T-helper 17 cell (primary cell): ENCODE measurements at places on chromosomes 12 and 14. TPM values are rescaled to one million over a fixed set of nuclear protein-coding genes. Genes with fewer than 3 reads are reported as not detected.

DNA sequence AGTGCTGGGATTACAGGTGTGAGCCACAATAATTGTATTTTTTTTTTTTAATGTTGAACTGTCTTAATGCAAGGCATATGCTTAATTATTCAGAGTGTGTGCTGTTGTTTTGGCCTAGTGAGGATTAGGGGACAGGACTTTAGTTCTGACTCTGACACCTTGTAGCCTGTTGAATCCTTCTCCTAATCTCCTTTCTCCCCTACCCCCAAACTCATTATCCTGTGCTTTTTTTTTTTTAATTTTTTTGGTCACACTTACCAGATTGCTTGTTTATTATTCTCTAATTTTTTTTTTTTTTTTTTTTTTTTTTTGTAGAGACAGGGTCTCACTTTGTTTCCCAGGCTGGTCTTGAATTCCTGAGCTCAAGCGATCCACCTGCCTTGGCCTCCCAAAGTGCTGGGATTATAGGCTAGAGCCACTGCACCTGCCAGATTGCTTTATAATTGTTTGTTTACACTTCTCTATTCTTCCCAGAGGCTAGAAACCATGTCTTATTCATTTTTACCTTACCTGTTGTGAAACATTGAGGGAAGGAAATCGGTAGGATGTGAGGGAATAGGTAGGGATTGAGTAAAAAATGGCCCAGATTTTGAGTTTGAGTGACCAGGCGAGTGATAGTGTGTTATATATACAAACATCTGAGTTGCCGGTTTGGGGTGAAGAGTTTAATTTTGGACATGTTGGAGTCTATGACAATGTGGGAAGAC lies 32.2 kb downstream of the DIP2B start:
- peak overlapping the region; percentile 53 for H3K27ac ChIP-seq
- H3K36me3 ChIP-seq, result peaks cover 7% of the 10 kb centered on the region
- peak overlapping the region; percentile 41 for H3K4me3 ChIP-seq
- H3K27me3 ChIP-seq, result no peaks in the 10 kb centered on the region
- H3K4me1 ChIP-seq, result peaks cover 14% of the 10 kb centered on the region
- DNase-seq, result no peak

The SERPINA9 gene
- total RNA-seq, result not detected

- no peaks in the 10 kb centered on the region for H3K27me3 ChIP-seq
- H3K4me1 ChIP-seq, result peaks cover 73% of the 10 kb centered on the region
- H3K4me3 ChIP-seq, result peak overlapping the region; percentile 87
- H3K27ac ChIP-seq, result peak overlapping the region; percentile 99
- H3K36me3 ChIP-seq, result peaks cover 3% of the 10 kb centered on the region
These were observed 41.6 kb downstream of the CHST11 start for GRCh38 chr12:104498211-104498801.

The FGD6 gene
- 1.3 TPM for total RNA-seq

The RERG gene
- total RNA-seq, result not detected

DNA sequence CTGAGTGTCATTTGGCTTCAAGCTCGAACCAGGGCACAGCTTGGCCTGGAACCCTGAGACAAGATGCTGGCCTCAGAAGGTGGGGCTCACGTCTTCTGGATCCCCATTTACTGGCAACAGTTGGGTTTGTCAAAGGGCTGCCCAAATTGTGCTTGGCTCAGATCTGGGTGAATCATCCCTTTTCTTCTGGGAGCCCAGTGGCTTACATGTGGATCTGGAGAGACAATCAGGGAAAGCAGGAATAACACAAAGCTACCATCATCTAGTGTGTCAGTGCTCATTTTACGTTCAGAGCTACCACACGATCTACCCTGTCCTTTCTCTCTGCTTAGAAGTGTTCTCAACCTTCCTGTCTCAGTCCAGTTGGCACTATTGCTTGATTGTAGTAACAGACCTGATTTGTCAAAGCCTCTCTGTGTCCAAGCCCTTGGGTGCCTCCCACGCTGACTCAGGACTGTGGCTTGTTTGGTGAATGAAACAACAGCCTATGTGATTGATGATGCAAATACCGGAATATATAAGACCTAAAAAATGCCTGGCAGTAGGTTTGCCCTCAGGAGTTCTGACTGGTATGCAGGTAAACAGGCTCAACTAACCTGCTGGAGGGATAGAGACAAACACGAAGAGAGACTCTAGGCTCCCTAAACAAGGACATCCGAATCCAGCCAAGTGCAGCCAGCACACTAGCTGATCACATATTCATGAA lies 974.3 kb downstream of the VRK1 start:
- no peak overlapping the region for H3K27ac ChIP-seq
- H3K27me3 ChIP-seq, result no peaks in the 10 kb centered on the region
- no peak overlapping the region for H3K4me3 ChIP-seq

The WNT5B gene
- not detected for total RNA-seq

DNA sequence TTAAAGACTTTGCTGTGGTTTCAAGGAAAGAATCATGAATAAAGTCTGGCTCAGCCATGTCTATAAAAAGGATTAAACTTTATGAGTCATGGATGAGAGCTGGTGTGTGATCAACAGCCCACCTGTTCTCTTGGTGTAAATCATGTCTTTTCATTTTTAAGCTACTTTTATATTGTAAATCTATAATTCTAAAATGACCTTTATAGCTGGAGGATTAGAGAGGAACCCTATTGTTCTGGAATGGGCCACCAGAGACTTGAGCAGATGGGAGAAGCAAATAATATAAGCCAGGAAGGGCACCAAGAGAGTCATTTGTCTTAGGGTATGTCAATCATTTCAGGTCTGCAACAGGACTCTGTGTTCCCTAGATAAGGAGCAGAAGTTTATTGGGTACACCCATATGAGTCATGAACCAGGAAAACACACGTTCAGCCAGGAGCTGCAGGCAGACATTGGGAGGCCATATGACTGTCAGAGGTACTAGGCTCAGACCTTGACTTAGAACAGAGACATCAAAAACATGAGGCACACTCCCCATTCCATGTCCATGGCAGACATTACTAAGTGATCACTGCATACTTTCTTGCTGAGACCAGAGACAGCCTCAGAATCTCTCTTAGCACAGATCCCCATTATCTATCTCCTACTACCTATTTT lies 49.3 kb downstream of the NDUFA12 start:
- no peak for DNase-seq
- H3K4me1 ChIP-seq, result peaks cover 21% of the 10 kb centered on the region
- peaks cover 47% of the 10 kb centered on the region for H3K27me3 ChIP-seq
- no peak overlapping the region for H3K27ac ChIP-seq

DNA sequence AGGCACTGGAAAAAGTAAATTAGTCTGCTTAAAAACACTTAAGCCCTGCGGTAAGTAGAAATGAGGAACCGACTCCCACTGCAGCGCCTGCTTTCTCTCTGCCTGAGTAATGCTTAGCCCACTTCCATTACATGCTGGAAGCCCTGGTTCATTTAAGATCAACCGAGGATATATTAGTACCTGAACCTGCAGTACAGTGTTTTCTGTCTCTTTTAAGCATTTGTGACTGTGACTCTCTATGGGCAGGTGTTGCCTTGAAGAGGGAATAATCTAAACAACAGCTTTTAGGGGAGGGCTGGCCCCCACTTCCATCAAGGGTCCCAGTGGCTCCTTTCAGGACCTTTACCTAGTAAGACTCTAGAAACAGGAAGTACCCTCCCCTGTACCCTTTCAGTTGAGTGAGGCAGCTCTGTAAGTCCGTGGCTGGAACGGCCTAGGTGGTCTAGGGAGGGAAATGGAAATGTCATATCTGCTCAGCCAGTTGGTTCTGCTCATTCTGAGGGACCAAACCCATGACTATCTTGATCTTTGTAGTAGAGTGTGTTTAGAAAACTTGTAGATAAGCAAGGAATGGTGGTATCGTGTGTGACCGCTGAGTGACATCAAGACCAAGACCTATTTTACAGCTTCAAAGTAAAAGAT lies 56.2 kb downstream of the FNTB start:
- H3K27me3 ChIP-seq, result no peaks in the 10 kb centered on the region
- H3K27ac ChIP-seq, result peak overlapping the region; percentile 32
- peaks cover 6% of the 10 kb centered on the region for H3K36me3 ChIP-seq
- no peak overlapping the region for H3K4me3 ChIP-seq
- peaks cover 8% of the 10 kb centered on the region for H3K4me1 ChIP-seq

DNA sequence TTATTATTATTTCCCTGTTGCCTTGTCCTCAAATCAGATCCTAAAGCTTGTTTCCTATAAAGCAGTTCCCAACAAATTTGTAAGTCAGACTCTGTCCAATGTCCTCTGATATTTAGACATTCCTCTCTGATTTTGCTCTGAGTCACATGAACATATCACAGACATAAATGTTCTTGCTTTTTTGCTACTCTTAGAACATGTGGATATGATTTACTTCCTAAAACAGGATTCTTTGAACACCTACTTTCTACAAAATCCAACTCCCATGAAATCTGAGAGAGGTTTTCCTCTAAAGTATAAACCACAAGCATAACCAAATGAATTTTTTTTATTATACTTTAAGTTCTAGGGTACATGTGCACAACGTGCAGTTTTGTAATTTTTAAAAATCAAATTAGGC lies 181.3 kb upstream of the SLC38A2 start:
- no peak overlapping the region for H3K27ac ChIP-seq
- no peak overlapping the region for H3K4me3 ChIP-seq
- peaks cover 8% of the 10 kb centered on the region for H3K4me1 ChIP-seq
- H3K36me3 ChIP-seq, result peaks cover 3% of the 10 kb centered on the region

GRCh38 chr12:13211191-13211858 lies 14.8 kb downstream of the EMP1 start:
- H3K27ac ChIP-seq, result peak overlapping the region; percentile 67
- H3K4me1 ChIP-seq, result peaks cover 13% of the 10 kb centered on the region
- peaks cover 14% of the 10 kb centered on the region for H3K27me3 ChIP-seq
- no peak overlapping the region for H3K4me3 ChIP-seq
- no peak for DNase-seq

- no peak overlapping the region for H3K27ac ChIP-seq
- H3K4me1 ChIP-seq, result no peaks in the 10 kb centered on the region
These were observed 774 bp upstream of the KRT75 start for GRCh38 chr12:52434760-52435530.

- H3K27me3 ChIP-seq, result peaks cover 5% of the 10 kb centered on the region
- H3K4me3 ChIP-seq, result no peak overlapping the region
- no peaks in the 10 kb centered on the region for H3K4me1 ChIP-seq
- DNase-seq, result no peak
- H3K27ac ChIP-seq, result no peak overlapping the region
- H3K36me3 ChIP-seq, result no peaks in the 10 kb centered on the region
These were observed 100.5 kb downstream of the VEZT start for GRCh38 chr12:95318071-95318545.

The SLC7A8 gene
- 2.0 TPM for total RNA-seq

The PPP1R1A gene
- not detected for total RNA-seq

- H3K27me3 ChIP-seq, result peaks cover 56% of the 10 kb centered on the region
- no peak overlapping the region for H3K27ac ChIP-seq
- DNase-seq, result no peak
- peaks cover 3% of the 10 kb centered on the region for H3K36me3 ChIP-seq
- no peak overlapping the region for H3K4me3 ChIP-seq
These were observed 59.0 kb upstream of the CAPRIN2 start for GRCh38 chr12:30813525-30814294.

DNA sequence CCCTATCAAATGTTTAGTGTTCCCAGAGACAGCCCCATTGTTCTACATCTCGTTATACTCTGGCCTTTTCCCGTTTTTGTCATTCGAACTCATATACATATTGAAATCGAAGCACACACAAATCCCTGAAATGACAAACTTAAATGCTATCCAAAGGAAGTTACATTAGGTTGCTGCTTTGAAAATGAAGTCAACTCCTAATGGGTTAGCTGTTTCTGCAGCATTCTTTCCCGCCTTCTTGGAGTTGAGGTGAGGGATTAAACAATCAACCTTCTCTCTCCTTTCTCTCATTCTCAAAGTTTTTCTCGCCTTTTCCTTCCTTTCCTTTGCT lies 642 bp upstream of the PHC1 start:
- no peak for DNase-seq
- no peaks in the 10 kb centered on the region for H3K36me3 ChIP-seq
- H3K4me3 ChIP-seq, result peak overlapping the region; percentile 99
- no peaks in the 10 kb centered on the region for H3K27me3 ChIP-seq

The KLRC1 gene
- total RNA-seq, result not detected

GRCh38 chr14:52951681-52952554 lies 1.1 kb upstream of the FERMT2 start:
- no peaks in the 10 kb centered on the region for H3K36me3 ChIP-seq
- H3K27ac ChIP-seq, result peak overlapping the region; percentile 4
- no peak for DNase-seq
- peak overlapping the region; percentile 78 for H3K4me3 ChIP-seq
- peaks cover 26% of the 10 kb centered on the region for H3K27me3 ChIP-seq

DNA sequence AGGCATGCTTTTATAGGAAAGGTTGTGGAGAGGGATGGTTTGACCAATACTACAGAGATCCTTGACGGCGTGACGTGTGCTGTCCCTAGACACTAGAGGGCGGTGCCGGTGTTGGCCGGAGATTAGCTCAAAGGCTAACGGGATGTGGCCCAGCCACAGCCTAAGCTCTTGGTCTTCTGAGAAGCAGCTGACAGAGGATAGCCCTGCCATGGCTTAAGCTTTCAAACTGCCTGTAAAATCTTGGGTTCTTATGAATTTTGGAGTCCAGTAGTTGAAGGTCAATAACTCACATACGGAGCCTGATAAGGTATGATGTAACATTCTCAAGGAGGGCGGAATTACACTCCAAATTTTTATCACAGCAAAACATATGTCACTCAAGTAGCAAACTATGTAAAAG lies 515.7 kb upstream of the ATXN7L3B start:
- no peak overlapping the region for H3K4me3 ChIP-seq
- no peak overlapping the region for H3K27ac ChIP-seq
- DNase-seq, result no peak
- H3K4me1 ChIP-seq, result no peaks in the 10 kb centered on the region

GRCh38 chr12:84696281-84696680 lies 216.3 kb downstream of the SLC6A15 start:
- no peak overlapping the region for H3K4me3 ChIP-seq
- DNase-seq, result no peak
- H3K27ac ChIP-seq, result no peak overlapping the region
- H3K36me3 ChIP-seq, result no peaks in the 10 kb centered on the region
- H3K4me1 ChIP-seq, result no peaks in the 10 kb centered on the region
- H3K27me3 ChIP-seq, result no peaks in the 10 kb centered on the region

The RNASE11 gene
- not detected for total RNA-seq
